ENCODE measurements at places on chromosomes 2 and 18.
A peak's percentile ranks its signal among the peaks of the same experiment; 100 is the strongest.

DNA sequence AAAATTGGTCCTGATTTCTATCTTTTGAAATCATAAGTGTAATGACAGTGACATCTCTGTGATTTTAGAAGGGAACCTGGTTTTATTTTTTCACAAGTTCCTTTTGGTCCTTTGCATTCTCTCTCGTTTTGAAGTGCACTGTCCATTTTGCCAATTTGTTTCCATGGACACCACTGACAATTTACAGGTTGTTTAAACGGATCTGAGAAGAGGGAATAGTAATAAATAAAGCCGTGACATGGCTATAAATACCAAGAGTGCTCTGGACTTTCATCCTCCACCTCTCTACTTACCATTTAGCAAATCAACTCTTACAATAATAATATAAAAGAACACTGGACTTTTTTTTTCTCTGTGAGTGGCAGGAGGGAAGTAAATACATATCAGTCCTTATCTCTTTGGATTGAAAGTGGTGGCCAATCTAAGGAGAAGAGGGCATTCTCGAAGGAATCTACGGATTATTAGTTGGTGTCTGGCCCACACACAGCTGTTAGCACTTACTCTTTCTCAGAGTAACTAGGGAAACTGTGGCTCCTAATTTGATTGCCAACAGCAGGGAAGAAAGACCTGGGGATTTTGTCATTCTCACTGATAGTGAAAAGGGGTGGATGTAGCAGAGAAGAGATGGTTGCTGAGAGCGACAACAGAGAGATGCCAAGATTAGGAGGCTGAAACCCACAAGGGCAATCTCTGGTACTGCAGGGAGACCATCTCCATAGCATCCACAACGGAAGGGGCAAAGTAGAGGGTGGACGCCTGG lies 108.7 kb upstream of the FSHR start:
- no peak for DNase-seq

- no peak for DNase-seq
Measured at GRCh38 chr2:217097346-217097745, 237.5 kb upstream of the TNP1 start.

GRCh38 chr2:214607051-214607450 lies 196.2 kb downstream of the VWC2L start:
- no peak for DNase-seq

GRCh38 chr2:61380056-61380881 lies 90.6 kb downstream of the USP34 start:
- no peak for DNase-seq

GRCh38 chr2:206647985-206648384 lies 5.7 kb downstream of the FAM237A start:
- no peak for DNase-seq

DNA sequence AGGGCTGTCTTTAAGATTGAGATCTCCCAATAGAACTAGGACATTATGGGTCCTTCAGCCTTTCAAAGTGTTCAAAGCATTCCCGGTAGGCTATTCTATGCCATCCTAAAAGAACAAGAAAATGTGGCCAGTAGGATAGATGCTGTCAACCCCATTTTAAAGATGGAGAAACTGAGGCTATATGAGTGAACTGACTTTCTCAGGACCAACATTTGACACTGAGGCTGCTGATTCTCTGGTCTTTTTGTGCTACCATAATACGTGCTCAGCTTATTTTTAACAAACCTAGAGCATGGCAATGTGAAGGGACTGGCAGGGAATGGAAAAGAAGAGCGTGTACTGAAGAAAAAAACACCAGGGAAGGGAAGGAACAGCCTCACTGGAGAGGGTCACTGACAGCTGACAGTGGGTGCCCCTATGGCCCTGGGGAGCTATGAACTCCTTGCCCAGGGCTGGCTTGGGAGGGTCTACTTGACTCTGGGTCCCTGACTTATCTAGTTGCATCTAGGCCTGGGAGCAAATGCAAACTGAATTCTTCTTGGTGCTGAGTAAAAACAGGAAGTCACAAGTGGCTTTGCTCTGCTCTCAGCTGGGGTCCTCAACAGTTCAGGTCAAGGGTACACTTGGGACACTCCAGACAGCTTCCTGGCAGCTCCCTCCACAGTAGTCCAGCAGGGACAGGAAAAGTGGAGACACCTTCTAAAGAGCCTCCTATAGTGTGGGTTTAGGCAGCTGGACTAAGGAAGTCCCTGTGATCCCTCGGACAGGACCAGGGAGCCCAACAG lies 2.3 kb downstream of the CYRIA start:
- no peak for DNase-seq

DNA sequence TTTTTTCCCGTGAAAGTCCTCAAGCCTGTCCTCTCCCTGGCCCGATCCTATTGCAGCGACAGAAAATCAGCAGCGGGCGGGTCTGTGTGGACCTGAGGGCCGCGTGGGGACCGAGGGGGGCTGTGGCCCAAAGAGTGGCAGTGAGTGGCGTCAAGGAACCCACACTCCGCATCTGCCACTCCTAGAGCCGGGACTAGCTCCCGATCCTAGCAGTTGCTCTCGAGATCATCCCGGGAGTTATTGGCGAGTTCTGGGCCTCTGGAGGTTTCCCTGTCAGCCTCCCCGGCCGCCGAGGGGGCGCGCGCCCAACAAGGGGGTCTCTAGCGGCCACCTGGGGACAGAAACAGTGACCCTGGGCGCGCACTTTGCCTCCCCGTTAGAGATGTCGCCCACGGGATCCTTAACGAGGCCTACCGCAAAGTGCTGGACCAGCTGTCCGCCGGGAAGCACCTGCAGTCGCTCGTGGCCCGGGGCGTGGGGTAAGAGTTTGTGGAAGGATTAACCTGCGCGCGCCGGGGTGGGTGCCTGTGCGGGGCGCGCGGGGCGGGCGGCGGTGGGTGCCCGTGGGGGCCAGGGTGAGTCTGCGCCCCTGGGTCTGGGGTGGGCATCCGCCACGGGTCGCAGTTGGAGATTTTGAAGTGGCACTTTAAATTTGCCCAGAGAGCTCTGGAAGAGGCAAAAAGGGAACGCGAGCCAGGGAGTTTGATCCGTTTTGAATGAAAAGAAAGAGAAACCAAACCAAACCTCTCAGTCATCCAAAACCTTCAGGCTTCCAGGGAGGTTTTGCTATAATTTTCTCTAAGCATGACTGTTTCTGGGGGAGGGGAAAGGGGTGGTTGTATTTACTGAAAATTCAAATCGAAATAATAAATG lies 3.5 kb downstream of the ADCYAP1 start:
- DNase-seq: peak; percentile 76

GRCh38 chr2:101150306-101151145 lies 656 bp downstream of the TBC1D8 start:
- peak; percentile 35 for DNase-seq

GRCh38 chr18:58299936-58300335 lies 255.9 kb downstream of the NEDD4L start:
- DNase-seq: no peak

GRCh38 chr2:117523711-117524238 lies 290.7 kb upstream of the DDX18 start:
- no peak for DNase-seq

DNA sequence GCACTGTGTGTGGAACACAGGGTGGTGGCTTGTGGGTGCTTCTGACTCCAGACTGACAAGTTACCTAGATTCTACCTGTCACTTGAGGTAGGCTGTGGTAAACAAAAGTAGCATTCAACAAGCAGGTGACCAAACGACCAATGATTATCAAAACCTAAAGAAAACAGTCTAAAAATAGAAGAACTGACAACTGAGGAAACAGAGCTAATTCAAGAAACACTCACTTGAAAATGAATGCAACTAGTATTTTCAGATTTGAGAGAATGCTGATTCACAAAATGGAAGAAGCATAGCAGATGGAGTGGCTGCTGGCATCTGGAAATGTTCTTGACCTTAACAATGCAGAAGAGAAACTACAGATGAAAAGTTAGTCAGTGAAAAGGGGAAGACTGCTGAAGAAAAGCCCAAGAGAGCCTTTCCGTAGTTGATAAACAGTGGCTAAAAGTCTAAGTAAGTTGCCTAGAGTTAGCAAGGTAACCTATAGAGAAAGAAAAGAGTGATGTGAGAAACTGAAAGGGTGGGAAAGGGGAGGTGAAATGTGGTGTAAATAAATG lies 170.4 kb downstream of the NCK2 start:
- no peak for DNase-seq

- DNase-seq: no peak
Measured at GRCh38 chr2:183605440-183605839, 481.2 kb downstream of the NUP35 start.

DNA sequence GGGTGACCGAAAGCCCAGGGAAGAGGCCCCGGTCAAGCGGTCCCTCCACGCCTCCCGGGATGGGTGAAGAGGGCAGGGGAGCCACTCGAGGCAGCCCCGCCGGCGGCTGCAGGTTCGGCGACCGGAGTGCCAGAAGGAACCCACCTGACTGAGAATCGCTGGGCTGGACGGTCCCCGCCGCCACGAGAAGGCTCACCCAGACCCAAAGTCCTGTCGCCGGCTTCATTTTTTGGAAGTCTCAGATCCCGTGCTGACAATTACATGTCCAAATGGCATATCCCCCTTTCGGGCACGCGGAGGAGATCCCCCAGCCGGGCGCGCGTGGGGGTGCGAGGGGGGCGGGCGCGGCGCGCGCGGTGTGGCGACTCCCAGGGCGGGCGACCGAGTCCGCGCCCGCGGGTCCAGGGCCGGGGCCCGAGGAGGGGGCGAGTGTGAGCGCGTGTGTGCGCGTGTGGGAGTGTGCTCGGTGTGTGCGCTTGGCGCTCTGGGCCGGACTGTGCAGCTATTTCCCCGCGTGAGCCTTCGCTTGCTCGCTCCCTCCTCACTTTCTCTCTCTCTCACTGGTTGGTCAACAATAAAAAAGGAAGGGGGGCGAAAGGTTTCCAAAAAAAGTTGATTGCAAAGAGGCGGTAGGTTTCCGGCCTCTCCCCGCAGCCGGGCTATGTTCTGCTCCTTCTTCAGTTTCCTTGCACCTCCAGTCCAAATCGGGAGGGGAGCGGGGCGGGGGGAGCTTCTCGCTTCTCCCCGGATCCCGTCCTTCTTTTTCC lies at the start of gene ERBB4:
ERBB4 (minus strand) TSS at position 498 of the 767 bp plus-strand sequence; CDS start at position 226, 272 bp downstream.
- peak; percentile 36 for DNase-seq

DNA sequence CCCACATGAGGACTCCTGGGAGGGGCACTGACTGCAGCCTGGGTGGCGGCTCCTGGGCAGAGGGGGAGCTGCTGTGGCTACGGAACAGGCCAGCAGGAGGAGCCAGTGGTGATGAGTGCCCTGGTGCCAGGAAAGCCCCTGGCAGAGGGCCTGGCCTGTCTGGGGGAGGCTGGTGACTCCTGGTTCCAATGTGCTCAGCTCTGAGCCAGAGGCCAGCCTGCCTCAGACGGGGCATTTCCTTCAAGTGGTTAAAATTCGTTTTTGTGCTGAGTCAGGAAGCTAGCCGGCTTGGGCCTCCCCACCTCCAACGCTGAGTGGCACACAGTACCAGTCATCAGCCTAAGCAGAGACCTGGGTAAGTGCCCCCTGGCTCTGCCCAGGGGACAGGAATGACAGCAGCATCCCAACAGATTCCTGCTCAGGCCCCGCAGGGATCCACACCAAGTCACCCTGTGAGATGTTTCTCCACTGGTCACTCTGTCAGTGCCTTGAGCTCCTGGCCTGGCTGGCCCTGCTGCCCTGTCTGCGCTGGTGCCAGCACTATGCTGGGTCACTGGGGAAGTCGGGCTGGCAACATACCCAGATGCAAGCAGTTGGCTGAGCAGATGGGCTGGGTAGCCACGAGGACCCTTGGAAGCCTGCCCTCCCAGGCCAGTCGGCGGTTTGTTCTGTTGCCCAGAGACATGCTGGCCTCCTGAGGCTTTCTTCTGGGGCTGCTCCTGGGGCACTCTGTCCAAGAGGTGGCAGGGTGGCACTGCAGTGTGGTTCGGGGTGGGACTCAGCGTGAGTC lies 7.1 kb upstream of the KLF11 start:
- DNase-seq: peak; percentile 79

- no peak for DNase-seq
Measured at GRCh38 chr2:19346983-19347618, 11.3 kb downstream of the OSR1 start.

DNA sequence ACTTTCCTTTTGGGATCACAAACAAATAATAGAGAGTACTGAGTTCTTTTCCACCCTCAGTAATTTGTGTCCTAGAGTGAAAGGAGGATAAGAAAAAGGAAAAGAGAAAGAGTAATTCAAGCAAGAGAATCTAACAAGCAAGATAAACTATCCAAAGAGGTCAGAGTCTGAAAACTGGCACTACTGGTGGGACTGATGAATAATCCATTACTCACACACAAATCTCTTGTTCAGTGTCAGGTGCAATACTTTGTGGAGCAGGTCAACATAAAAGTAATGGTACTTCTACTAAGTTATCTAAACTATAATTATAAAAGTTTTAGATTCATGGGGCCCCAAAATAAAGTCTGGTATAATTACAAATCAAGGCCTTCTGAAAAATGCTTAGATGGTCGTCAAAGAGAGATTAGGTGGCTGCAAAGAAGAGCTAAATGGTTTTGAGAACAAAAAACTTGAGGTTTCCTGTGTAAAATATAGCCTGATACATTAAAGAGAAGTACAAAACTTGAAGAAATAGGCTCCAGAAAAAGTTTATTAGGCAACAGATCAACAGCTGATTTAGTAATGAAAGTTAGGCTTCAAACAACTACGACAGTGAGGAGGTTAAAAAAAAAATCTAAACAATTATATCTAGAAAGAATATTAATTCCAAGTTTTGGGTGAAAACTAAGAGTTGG lies 109.4 kb downstream of the BAZ2B start:
- DNase-seq: no peak

DNA sequence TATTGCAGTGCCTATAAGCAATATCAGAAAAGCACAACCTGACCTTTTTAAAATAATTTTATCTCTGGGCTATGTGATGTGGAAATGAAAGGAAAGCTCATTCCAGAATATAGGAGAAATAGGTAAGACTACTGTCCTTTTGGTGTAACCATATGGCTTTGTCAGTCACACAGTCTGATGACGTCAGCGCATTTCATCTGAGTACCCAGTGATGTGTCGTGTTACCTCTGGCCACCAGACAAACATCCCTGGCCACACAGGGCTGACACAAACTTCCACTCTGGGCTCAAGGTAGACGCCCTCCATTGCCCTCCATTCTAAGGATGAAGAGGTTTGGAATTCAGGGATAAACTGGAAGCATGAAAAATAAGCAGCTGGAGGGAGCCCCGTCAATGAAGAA lies 506.7 kb downstream of the CMPK2 start:
- DNase-seq: no peak

- no peak for DNase-seq
Measured at GRCh38 chr2:58688813-58689212, 447.7 kb upstream of the FANCL start.

- DNase-seq: no peak
Measured at GRCh38 chr2:155218945-155219344, 520.5 kb downstream of the KCNJ3 start.

GRCh38 chr2:168272225-168272624 lies 24.8 kb upstream of the STK39 start:
- no peak for DNase-seq

DNA sequence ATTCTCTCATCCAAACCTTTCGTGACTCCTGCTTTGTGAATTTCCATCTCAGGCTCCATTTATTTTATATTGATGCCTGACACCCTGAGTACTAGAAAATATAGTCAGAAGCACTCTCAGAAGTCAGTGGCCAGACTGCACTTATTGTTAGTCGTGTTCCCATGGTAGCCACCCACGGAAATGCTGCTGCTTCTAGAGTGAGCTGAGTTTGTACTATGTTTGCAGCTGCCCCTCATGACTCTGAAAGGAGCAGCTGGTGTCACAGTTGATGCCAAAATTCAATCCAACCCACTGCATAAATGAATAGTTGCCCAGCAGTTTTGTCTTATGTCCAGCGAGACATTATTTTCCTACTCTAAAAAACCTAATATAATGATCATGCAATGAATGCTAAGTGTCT lies 265.2 kb upstream of the SPHKAP start:
- no peak for DNase-seq

Data from left lung (tissue), 14 donors.